ENCODE measurements at places on chromosomes 5 and 9.

DNA sequence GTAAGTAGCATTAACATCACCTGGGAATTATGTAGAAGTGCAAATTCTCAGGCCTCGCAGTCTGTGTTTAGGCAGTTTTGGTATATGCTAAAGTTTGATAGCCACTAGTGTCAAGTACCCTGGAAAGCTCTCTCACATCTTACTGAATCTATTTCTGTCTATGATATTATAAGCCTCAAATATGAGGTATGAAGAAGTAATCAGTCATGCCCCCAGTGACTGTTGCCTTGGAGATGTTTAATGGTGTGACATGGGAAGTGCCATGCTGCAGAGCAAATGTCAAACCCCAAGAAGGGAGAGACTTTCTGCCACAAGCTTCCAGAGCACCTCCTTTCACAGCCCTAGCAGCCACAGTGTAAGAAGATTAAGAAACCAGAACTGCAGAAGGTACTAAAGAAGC is 9.8 kb upstream of the PDE8B start:
- no peak for DNase-seq

DNA sequence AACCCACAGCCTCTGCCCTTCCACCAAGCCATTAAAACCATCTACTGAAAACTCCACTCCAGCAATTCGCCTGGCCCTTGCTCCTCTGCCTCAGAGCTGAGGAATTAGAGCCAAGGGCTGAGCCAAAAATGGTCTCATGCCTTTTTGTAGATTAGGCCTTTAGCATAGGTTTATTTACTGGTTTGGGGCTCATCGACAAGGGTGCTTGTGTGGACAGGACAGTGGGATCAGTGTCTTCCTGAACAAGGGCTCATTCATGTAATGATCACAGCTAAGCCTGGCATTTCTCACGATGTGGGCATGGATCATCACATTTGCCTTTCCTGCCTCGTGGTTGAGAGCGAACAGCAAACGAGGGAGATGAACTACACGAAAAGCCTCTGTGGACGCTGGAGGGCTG is 59.2 kb upstream of the PHF24 start:
- no peak for DNase-seq

DNA sequence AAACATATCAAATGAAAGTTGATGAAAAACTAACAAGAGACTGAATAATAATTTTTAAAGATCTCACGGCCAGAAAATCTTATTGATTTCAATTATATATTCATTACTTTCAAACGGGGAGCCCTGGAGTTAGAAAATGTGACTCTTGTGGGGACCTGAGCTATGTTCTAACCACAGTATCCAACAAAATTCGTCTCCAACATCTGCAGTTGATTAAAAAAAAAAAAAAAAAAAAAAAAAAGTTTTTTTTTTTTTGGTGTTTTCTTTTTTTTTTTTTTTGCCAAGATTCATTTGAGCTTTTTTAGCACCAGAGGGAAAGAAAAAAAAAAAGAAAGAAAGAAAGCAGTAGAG is 144.3 kb upstream of the PIK3R1 start:
- DNase-seq, result no peak

GRCh38 chr5:76299592-76299991 is 103.5 kb upstream of the IQGAP2 start:
- no peak for DNase-seq

DNA sequence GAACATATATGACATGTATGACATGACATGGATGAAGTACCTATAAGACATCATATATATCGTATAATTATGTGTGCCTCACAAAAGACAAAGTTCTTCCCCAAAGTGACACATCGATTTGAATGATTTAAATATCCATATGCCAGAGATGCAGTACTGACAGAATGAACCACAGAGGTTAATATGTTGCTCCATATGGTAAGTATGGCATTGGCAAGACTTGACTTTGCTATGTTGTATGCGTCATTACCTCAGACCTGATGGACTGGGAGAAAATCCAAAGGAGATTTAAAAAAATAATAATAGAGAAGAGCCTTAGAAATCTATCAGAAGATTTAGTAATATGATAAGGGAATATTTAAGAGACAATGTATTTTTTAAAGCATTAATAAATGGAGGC is 263.2 kb downstream of the PJA2 start:
- no peak for DNase-seq

DNA sequence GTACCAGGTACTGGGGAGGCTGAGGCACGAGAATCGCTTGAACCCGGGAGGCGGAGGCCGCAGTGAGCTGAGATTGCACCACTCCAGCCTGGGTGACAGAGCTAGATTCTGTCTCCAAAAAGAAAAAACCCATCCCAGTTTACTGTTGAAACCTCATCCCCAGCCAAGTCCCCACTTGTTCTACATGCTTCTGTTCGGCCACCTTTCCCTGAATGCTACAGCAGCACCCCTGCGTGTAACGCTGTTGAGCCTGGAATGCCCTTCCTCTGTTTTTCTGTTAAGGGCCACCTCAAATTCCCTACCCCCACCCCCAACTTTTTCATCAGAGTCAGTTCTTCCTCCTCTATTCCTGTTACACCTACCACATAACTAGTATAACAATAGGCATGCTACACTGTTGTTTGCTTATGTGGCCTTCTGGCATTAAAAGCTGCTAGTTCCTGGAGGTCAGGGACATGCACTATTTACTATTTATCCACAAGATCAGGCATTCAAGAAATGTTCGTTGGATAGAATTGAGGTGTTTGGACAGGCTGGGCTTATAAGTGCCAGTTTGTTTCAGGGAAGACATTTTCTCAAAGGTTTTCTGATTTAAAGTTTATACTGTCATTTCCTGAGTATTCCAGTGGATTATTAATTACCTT is 47.1 kb upstream of the C5orf47 start:
- no peak for DNase-seq
